Stimulated activated CD4-positive, alpha-beta T cell treated with anti-CD3 and anti-CD28 coated beads, Interleukin-1b, Interleukin-23, amount 100 ng/mL, for 1 hour (primary cell): ENCODE measurements at places on chromosomes 5 and 9.

GRCh38 chr5:2701592-2701991 is 49.9 kb downstream of the IRX2 start:
- DNase-seq: no peak

DNA sequence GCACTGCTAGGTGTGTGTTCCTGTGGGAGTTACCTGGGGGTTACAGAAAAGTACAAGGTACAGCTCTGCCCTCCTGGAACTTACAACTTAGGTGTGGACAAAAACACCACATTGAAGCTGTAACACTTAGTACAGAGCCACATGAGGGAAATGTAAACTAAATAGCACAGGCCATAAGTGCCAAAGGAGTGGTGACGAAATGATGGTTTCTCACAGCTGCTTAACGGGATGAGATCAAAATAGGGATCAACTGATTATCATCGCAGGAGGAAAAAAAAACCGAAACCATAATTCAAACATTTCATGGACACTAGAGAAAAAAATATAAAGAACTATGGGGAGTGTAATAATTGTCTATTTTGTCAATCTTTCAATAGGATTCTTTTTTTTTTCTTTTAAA is 5.9 kb downstream of the LIX1 start:
- no peak for DNase-seq

GRCh38 chr5:168890816-168891812 is 311.9 kb upstream of the PANK3 start:
- DNase-seq: no peak

GRCh38 chr5:8598996-8599395 is 730.0 kb downstream of the MTRR start:
- no peak for DNase-seq

GRCh38 chr5:150573867-150574817 is 66.2 kb downstream of the NDST1 start:
- DNase-seq: no peak

DNA sequence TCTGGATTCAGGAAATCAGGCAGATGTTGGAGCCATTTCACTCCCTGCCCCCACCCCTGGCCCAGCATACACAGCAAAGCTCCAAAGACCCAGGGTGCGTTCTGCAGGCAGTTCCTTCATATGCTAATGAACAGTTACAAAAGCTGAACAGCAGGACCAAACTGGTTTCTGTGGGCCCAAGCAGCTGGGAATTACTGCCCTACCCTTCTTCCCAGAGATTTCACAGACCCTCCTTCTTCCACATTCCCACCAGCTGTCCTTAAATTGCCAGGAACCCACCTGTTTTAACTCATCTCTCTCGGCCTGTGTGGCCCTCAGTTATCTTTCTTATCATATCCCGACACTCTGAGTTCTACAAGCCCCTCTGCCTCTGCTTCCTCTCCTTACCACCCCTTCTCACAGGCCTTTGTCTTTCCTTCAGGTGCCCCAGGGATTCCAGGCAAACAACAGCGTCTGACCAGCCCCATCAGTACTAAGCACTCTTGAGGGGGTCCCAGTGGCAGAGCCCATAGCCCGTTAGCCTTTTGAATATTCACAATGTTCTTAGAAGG is 10.6 kb upstream of the F2RL1 start:
- DNase-seq: no peak

GRCh38 chr9:127977884-127978647 is 2.7 kb downstream of the EEIG1 start:
- DNase-seq: no peak

DNA sequence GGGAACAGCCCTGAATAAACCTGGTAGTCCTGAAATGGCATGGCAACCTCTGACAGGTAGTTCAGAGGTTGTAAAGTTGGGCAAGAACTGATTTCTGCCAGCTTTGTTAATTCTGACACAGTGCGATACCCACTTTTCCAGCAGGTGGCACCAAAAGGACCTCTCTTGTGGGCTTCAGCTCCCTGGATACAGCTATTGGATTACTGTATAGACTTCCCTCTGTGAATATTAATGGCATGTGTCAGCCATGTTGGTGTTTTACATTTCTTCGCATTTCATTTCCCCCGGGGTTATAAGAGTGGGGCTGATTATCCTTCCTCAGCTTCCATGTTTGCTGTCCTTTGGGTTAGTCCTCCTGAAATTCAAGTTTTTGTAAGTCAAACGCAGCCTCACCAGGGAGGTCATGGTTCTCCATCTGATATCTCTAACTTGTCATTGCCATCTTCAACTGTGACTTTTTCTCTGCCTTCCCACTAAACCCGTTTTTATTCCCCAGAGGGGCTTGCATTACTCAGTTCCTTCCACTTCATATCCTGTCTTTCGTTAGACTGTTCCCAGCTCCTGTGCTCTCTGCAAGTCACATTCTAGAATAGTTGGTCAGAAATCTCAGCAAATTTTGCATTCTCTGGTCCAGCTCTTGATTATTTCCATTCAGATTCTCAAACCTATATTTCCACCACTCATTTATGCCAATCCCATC is 135.6 kb downstream of the LIFR start:
- no peak for DNase-seq

GRCh38 chr9:32426278-32426939 is 42.0 kb downstream of the ACO1 start:
- no peak for DNase-seq

- no peak for DNase-seq
Observed at GRCh38 chr5:141084487-141084989, 9.9 kb upstream of the PCDHB2 start.

GRCh38 chr5:67748165-67748690 is 467.3 kb upstream of the PIK3R1 start:
- DNase-seq: no peak

GRCh38 chr5:159663986-159664385 is 252.3 kb upstream of the ADRA1B start:
- no peak for DNase-seq

- no peak for DNase-seq
Observed at GRCh38 chr5:105639068-105639467, 2031.7 kb downstream of the EFNA5 start.

DNA sequence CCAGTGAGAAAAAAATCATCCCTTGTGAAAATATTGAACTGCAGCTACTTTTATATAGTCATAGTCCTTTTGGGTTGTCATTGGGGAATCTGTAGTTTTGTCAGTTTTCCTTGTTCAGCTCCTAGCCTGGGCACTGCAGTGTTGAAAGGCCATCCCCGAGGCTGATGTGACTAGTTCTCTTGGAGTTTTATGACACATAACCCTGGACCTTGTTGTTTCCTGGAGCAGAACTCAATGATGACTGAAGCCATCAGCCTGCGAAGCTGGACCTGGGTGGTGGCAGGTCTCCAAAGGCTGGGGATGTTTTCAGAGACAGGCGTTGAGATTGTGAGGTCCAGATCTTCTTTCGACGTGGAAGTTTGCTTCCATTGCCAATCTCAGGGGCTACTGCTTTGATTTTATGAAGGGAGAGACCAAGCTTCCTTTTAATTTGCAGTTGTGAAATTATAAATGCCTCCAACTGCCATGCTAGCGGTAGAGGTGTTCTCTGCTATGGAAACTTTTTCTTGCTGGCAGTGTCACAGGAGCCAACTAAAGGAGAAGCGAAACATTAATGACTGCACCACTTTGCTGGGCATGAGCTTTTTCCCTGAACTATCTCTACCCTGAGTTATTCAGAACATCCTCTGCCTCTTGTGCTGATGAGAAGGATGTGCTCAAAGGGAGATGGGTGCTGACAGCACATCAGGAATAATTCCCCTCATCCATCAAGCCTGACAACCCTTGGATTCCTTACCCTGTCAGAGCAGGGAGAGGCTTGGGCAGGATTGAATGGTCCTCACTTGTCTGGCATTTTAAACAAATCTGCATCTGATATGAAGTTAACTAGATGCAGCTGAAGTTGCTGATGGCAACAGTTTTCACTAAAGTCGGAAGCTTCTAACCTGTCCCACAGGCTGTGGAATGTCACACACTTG is 209.6 kb downstream of the MAST4 start:
- DNase-seq: no peak

GRCh38 chr5:157245886-157246285 is 20.0 kb upstream of the CYFIP2 start:
- no peak for DNase-seq

- no peak for DNase-seq
Observed at GRCh38 chr5:145704724-145705123, 130.4 kb downstream of the PRELID2 start.

- DNase-seq: no peak
Observed at GRCh38 chr5:151862811-151863472, 61.7 kb downstream of the GLRA1 start.

GRCh38 chr9:87670572-87671264 is 55.2 kb upstream of the CTSL start:
- no peak for DNase-seq

- DNase-seq: no peak
Observed at GRCh38 chr9:92308893-92309292, 15.4 kb upstream of the IARS1 start.

DNA sequence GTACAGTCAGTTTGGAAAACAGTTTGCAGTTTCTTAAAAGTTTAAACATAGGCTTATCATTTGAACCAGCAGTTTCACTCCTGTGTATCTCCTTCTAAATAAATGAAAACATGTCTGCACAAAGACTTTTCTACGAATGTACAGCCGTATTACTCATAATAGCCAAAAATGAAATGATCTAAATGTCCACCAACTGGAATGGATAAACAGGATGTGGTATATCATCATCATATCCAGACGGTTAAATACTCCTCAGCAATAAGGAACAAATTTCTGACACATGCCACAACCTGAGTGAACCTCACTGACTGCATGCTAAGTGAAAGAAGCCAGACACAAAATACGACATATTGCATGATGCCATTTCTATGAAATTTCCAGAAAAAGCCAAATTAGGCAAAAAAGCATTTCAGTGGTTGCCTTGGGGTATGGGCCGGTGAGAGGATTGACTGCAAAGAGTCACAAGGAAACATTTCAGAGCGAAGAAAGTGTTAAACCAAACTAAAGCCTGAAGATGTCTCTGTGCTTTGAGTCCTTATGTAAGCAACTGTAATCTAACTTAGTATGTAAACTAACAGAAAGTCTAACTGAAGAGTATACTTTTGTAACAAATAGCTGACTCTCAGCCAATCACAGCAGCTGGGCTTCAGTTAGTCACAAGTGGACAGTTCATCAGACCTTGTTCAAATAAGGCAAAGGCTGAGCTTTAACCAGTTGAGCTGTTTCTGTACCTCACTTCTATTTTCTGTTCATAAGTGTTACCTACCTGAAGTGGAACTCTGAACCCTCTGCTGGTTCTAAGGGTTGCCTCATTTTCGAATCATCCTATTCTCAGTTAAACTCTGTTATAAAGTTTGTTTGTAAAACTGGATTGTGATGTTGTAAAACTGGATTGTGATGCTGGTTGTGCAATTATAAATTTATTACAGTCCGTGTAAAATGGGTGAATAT is 65.2 kb downstream of the TRIO start:
- DNase-seq: no peak

DNA sequence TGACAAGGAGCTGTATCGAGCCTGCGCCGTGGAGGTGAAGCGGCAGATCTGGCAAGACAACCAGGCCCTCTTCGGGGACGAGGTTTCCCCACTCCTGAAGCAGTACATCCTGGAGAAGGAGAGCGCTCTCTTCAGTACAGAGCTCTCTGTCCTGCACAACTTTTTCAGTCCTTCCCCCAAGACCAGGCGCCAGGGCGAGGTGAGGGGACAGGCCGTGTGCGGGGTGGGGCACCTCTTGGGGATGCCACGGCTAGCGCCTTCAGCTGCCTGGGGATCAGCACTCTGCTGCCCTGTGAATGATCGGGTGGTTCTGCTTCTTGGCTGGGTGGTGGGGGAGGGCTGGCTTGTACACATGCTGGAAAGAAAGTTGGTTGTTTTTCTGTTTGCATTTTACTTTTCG is 1.7 kb downstream of the NELFB start:
- DNase-seq: no peak

DNA sequence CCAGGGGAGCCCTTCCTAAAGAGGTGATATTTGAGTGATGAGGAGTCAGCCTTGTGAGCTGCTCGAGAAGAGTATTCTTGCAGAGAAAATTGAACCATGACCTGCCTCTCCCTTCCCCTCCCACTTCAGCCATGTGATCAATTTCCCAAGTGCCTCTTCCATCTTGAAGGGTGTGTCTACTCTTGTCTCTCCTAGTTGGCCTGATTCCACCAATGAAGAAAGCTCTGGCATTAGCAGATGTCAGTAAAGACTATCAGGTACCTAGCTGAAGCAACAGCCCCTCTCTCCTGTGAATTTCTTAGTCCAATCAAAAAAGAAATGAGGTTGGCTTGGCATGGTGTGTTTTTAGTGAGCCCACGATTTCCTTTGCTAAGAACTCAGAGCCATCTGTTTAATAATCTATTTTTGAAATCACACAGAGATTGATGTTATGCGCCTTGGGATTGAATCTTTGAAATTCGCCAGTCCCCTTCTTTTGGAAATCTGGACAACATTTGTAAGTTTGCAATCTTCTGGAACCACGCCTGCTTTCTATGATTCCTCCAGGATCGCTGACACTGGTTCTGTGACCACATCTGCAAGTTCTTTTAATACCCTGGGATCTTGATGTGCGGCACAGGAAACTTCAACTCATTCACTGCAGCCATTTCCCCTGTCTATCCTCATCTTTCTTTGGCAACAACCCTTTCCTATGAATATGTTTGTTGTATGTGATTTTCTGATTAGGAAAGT is 404.6 kb downstream of the DMRT2 start:
- DNase-seq: no peak

- DNase-seq: no peak
Observed at GRCh38 chr9:112969730-112970129, 42.3 kb downstream of the ZNF883 start.

DNA sequence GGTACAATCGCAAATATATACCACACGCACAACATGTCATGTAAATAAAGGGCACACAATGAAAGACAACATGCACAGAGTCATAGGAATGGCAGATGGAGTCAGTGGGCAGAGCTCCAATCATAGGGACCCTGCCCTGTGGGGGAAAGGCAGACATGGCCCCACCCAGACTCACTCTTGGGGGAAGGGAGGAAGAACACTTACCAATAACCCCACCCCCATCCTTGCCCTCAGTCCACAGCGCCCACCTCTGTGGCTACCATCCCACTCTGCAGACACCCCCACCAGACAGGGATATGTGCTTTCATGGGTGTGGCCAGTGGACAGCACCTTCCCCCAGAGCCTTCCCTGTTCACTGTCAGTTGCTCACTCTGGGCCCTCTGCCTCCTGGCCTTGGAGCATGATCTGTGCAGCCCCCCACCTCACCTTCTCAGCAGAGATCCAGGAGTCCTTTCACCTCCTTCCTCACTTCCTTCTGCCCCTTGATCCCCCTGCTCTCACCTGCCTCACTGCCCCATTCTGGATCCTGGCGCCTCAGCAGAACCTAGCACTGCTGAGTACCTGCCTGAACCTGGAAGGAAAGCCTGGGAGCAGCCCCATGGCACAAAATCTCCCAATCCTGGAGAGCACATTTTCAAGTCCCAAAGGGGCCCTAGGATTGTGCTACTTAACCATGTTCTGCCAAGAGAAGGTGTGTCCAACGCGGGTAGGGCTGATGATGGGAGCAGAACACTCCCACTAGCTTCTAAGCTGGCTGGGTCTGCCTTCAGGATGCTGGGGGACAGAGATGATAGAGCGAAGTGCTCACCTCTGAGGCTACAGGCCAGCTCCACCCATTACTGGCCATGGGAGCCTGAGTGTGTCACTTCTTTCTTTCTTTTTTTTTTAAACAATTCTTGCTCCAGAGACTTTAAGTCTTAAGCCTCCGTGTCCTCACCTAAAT is 1.5 kb upstream of the PHF19 start:
- DNase-seq: no peak
